ENCODE measurements at places on chromosomes 5 and 9.

- DNase-seq = no peak
Observed at GRCh38 chr5:94243612-94244011, 374.8 kb downstream of the KIAA0825 start.

GRCh38 chr5:177537389-177538361 lies 16.7 kb downstream of the FAM193B start:
- no peak for DNase-seq

DNA sequence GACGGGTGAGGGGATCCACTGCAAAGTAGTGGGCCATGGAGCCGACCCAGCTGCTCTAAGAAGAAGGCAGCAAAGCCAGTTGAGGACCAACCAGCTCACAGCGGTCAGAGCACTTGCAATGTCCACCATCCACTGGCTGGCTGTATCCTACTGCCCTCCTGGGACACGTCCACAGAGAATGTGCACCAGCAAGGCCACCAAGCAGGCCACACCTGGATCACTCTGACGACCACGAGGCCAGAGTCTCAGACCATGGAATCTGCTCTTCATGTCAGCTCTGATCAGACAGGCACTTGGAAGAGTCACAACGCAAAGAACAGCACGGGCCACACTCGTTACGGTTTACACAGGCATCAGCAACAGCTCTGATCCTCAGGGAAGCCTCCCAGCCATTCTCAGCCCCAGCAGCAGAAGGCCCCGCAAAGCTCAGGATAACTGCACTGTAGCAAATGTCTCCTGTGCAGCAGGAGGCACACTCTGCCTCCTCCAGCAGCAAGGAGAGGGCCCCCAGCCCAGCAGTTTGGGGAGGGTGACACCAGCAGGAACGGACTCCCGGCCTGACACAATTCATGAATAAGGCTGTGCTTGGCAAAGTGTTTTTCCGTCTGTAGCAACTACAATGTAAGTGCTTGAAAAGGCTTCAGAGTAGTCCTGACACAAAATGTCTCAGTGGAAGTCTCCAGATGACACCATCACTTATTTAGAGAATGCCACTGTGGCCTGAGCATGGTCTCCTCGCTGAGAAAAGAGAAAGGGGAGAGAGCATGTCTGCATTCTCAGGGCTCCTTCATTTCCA lies 15.7 kb downstream of the SEMA4D start:
- DNase-seq = no peak

DNA sequence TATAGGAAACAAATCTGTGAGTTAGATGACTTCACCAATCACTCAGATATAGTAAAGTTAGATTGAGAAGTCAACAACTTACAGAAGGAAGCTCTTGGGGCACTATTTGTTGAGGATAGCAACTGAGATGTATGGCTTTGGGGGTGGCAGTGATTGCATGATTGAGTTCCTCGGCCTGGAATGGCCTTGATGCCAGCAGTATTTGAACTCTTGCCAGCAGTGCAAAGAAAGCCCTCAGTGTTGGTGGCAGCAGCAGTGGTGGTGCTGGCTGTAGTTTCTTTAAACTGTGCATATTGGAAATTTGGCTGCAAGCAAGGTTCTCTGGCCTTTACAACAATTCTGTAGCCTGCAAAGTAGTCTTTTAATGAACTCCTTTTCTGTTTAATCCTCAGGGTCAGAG lies 41.4 kb upstream of the PJA2 start:
- no peak for DNase-seq

GRCh38 chr9:111301195-111301594 lies 28.8 kb downstream of the OR2K2 start:
- DNase-seq = no peak
